Fibroblast of mammary gland (primary cell): ENCODE measurements at places on chromosomes 4 and X.

- DNase-seq = no peak
Measured at GRCh38 chr4:74018771-74019170, 19.7 kb downstream of the CXCL3 start.

- no peak for DNase-seq
Measured at GRCh38 chr4:21664355-21664754, 284.2 kb downstream of the KCNIP4 start.

DNA sequence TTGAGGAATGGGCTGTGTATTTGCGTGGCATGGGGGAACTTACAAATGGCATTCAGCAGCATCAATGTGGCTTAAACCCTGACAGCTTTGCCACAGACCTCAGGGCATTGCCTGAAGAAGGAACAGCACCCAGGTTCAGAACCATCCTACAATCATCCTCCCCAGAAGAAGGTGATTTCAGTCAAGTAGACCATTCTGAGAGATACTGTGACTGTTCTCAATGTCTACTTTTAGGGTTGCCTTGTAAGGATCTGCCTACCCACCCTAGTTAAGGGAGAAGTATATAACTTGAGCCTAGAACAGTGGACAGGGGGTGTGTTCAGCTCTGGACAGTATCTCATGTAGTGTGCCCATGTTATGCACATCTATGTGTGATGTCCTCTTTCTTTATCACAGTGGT lies 1.6 kb upstream of the FGF5 start:
- DNase-seq = no peak

DNA sequence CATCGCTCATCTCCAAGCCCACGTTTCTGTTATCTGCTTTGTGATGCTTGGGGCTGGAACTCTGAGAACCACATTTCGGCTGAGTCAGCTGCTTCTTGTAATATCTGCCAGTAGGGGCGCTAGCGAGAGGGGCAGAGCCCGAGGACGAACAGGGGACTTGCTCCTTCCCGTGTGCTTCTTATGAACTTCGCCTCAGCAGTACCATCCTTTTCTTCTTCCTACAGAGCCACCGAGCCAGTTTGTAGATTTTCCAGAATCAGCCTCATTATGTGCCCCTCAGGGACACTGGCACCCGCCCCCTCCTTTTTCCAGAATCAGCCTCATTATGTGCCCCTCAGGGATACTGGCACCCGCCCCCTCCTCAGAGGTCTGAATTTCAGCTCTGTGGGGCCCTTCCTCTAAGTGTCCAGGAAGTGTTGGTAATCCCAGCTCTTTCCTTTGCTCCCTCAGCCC lies 441.7 kb upstream of the RASGEF1B start:
- peak; percentile 41 for DNase-seq

GRCh38 chr4:177975315-177975987 lies 533.2 kb upstream of the AGA start:
- no peak for DNase-seq

- DNase-seq = no peak
Measured at GRCh38 chrX:367349-367748, 19.4 kb downstream of the PPP2R3B start.

DNA sequence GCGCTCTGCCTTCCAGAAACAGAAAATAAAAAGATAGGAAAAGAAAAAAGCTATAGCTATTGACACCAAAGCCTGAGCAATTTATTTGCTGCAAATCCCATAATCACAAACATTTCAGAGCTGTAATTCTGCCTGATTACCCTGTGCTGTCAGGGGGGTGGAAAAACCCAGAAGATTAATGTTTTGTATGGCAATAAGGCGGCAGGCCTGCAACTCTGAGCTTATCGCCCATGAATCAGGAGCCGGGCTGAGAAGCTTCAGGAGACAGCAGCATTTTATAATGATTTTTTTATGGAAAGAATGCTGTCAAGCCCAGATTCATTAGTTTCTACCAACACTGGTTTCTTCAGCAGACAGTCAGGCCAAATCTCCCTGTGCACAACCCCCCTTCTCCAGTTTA lies 82.6 kb upstream of the TMEM164 start:
- DNase-seq = no peak

DNA sequence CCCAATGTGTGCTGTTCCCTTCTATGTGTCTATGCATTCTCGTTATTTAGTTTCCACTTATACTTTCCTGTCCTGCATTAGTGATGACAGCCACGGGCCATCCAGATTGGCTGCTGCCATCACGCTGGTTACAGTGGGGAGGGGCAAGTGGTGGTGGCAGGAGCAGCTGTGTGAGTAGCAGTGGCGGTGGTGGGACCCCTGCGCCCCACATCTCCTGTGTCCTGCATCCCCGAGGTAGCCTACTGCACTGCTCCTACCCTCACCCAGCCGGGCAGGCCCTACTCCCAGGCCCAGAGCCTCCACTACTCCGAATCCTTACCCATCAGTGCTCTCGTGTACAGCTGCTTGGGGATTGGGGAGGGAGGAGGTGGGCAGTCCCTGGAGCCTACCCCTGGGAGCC lies 798.7 kb upstream of the AGA start:
- no peak for DNase-seq

GRCh38 chr4:1855333-1856070 lies 454 bp downstream of the LETM1 start:
- DNase-seq = no peak

DNA sequence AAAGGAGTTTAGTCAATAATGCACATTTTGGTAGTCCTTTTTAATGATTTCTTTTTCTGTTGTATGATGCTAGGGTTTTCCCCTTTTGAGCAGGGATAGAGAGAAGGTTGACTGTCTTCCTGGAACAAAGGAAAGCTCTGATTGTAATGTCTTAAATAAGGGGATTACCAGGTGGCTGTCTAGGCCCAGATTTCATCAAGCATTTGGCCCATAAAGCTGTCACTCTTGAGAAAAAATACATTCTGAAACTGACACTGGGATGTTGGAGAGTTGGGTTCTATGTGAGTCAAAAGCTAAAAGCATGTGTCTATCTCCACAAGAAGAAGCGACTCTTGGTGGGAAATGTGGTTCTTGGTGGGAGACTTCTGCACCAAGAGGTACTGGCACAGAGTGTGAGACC lies 26.4 kb downstream of the KIAA1210 start:
- no peak for DNase-seq

GRCh38 chrX:20028588-20028987 lies 37.7 kb upstream of the BCLAF3 start:
- DNase-seq = no peak

DNA sequence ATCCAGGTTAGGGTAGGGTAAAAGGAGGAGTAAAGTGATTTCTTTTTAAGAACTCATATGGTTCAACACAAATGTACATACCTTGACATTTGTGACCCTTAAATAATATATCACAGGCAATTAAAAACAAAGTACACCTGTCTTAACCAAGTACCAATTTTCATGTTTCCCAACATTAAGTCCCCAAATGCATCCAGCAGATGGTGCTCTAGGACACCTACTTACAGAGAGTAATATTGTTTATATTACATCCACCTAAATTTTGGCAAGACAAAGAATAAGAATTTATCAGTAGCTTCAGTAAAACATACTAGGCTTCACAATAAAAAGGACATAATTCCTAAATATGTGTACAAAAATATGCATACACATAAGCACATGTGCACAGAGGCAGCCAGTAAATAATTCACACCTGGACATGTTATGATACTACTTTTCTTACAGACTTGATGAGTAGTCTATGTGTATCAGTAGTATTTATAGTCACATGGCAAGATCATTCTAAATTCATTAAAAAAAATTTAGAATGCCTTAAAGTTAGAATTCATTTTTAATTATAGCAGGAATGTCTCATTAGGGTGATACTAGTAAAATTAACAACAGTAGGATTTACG lies 219.7 kb downstream of the DCLK2 start:
- peak; percentile 80 for DNase-seq

- no peak for DNase-seq
Measured at GRCh38 chrX:117002981-117003380, 540.2 kb upstream of the CT83 start.

DNA sequence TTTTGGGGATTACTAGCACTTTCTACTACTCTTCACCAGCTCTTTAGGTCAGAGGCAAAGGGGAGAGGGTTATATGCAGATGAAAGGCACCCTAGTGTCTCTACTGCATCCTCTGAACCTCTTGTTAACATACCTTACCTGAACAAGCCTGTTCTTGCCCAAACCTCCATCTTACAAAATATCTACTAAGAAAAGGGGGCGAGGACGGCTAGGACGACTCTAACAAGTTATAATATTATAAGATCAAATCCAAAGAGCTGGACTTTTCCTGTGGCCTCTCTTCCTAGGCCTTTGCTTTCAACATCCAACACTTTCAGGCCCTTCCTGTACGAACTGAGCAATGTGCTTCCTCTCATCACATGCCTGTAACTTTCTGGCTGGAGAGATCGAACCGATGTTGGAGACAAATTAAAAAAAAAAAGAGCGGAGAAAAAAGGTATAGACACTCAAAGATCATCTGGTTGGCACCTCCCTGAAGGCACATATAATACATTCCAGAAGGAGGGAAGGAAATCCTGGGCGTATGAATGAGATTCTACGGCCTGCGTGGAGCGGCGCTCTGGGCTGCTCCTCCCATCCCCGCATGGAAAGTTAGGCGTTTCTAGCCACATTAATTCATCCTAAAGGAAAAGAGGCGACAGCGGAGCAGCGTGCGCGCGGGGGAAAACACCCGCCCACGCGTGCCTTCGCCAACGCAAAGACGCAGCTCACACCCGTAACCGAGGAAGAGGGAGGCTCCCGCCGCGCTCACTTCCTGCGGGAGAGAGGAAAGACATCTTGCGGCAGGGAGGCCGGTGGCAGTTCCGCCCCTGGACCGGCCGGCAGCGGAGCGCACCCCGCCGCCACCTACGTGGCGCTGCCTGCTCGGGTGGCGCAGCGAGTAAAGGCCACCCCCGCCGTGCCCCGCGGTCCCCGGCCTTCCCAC lies 808 bp downstream of the PRDM5 start:
- DNase-seq = peak; percentile 75

- DNase-seq = no peak
Measured at GRCh38 chr4:60655356-60655755, 544.8 kb upstream of the ADGRL3 start.

- DNase-seq = no peak
Measured at GRCh38 chr4:7121174-7121573, 53.3 kb upstream of the GRPEL1 start.

- no peak for DNase-seq
Measured at GRCh38 chr4:42350611-42351182, 46.6 kb upstream of the SHISA3 start.

GRCh38 chr4:38723726-38724474 lies 58.9 kb downstream of the TLR10 start:
- no peak for DNase-seq

- DNase-seq = no peak
Measured at GRCh38 chrX:1661048-1661921, 46.4 kb downstream of the ASMT start.

DNA sequence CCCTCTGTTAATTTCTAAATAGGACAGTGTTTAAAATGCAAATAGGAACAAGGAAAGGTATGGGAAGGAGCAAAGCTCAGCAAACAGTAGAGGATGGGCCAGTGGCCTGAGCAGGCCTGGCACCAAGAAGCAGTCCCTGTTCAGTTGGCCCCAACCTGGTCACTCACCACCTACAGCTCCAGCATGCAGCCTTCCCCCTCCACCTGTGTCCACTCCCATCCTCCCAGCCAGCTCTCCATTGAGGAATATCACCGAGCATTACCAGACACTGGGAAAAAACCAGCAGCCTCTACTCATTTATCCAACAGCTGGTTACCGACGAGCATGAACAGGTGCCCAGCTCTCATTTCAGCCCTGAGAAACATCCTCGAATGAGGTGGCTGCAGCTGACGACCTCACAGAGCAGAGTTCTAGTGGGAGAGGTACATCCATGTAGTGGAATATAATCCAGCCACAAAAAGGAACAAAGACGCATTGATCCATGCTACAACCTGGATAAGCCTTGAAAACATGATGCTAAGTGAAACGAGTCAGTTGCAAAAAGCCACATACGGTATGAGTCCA lies 25.6 kb downstream of the CD99L2 start:
- no peak for DNase-seq

DNA sequence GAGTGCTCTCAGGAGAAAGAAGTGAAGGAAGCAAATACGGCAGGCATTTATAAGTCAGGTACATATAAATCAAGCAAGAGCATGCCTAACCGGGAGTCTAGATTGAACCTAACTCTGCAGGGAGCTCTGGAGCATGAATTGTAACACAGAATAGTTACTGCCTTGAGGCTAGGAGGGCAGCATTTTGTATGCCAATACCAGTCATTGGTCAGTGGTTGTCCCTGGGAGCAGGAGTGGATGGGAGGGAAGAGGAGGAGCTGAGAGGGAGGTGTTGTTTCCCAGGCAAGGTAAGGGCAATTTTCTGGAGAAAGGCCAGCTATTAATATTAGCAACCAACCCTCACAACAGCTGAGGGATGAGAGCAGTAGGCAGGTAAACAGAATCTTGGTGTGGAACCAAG lies 224.7 kb upstream of the DCAF8L1 start:
- no peak for DNase-seq

- DNase-seq = peak; percentile 61
Measured at GRCh38 chr4:99403380-99404184, 31.6 kb downstream of the ADH7 start.

DNA sequence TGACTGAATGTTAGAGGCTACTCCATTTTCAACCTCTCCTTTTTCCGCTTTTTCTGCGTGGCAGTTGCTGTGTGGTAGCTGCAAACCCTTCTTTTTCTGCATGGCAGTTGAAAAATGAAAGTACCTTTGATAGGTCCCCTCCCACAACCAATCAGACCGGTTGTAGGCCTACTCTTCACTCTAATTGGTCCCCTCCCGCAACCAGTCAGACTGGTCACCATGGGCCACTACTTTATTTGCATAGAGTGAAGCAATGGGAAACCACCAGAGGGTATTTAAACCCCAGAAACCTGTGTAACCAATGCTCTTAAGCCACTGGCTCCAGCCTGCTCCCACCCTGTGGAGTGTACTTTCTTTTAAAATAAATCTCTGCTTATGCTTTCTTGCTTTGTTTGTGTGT lies 877.8 kb downstream of the FAM133A start:
- no peak for DNase-seq

DNA sequence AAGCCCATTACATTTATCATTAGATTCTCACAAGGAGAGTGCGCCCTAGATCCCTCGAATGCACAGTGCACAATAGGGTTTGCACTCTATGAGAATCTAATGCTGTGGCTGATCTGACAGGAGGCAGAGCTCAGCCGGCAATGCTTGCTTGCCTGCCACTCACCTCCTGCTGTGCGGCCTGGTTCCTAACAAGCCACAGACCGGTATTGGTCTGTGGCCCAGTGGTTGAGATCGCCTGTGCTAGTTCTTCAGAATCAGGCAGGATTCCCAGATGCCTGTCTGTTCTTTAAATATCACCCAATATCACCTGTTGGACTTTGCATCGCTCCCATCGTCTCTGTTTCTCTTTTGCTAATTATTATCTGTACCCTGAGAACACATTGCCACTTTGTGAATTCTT lies 14.0 kb downstream of the DSPP start:
- no peak for DNase-seq

DNA sequence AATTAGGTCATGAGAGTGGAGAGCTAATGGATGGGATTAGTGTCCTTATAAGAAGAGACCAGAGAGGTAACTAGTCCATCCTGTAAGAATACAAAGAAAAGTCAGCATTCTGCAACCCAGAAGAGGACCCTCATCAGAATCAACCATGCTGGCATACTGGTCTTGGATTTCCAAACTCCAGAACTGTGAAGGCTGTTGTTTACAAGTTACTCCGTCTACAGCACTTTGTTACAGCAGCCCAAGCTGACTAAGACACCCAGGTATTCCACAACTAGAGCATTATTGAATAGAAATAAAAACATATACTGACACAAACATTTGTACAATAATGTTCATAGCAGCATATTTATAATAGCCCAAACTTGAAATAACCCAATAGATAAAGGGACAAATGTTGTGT lies 9.2 kb downstream of the TMEM156 start:
- no peak for DNase-seq

GRCh38 chr4:188061083-188061482 lies 48.3 kb downstream of the TRIML2 start:
- DNase-seq = no peak
